IPS DF 6.9 (cell line): ENCODE measurements at places on chromosomes 7 and 10.
A peak's percentile ranks its signal among the peaks of the same experiment; 100 is the strongest.

GRCh38 chr7:29573567-29573966, 9.9 kb downstream of the PRR15 start:
- no peak for DNase-seq
- no peaks in the 10 kb centered on the region for H3K4me1 ChIP-seq
- H3K4me3 ChIP-seq: no peak overlapping the region

DNA sequence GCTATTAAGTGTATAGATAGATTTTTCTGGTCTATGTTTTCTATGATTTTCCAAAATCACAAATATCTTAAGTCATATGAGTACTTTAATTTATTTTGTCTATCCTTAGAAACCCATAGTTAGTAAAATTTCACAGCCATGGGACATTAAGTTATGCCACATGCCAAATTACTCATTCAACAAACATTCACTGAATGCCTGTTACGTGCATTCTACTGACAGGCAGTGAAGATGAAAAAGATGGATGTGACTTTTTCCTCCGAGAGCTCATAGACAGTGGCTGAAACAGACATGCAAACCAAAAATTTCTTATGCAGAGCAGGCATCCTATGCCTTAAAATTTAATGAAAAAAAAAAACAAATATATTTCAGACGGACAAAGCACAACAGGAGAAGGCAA, 84.9 kb downstream of the CHRM2 start:
- no peaks in the 10 kb centered on the region for H3K4me1 ChIP-seq
- no peak overlapping the region for H3K27ac ChIP-seq
- no peak overlapping the region for H3K4me3 ChIP-seq
- no peaks in the 10 kb centered on the region for H3K36me3 ChIP-seq

- no peaks in the 10 kb centered on the region for H3K27me3 ChIP-seq
- no peaks in the 10 kb centered on the region for H3K4me1 ChIP-seq
- H3K27ac ChIP-seq: no peak overlapping the region
- H3K4me3 ChIP-seq: no peak overlapping the region
These were observed 198.8 kb downstream of the BMPER start for GRCh38 chr7:34104115-34104514.

- H3K27ac ChIP-seq: no peak overlapping the region
- H3K36me3 ChIP-seq: no peaks in the 10 kb centered on the region
- DNase-seq: no peak
- H3K4me3 ChIP-seq: no peak overlapping the region
- H3K27me3 ChIP-seq: no peaks in the 10 kb centered on the region
- no peaks in the 10 kb centered on the region for H3K4me1 ChIP-seq
These were observed 123.6 kb downstream of the RNF32 start for GRCh38 chr7:156764016-156764669.

DNA sequence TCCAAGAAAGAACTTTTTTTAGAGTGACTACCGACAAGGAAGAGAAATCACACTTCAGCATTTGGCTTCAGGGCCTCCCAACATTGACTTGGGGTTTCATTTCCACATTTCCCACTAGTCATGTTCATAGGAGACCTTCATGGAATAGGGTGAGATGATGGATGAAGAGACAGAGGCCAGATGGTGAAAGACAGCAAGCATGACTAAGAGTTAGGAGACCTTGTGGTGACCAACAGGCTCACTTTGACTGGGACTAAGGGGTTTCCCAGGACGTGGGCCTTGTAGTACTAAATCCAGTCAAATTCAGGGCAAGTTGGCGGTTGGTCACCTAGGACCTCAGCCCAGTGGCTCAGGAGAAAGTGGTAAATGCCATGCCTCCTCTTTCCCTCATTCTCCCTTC, 3.0 kb upstream of the GIMAP5 start:
- no peak overlapping the region for H3K4me3 ChIP-seq
- no peak overlapping the region for H3K27ac ChIP-seq
- DNase-seq: no peak
- no peaks in the 10 kb centered on the region for H3K36me3 ChIP-seq

GRCh38 chr7:96217147-96217546, 104.8 kb downstream of the SLC25A13 start:
- no peak overlapping the region for H3K4me3 ChIP-seq
- H3K27me3 ChIP-seq: no peaks in the 10 kb centered on the region
- H3K4me1 ChIP-seq: peaks cover 2% of the 10 kb centered on the region
- DNase-seq: no peak
- no peaks in the 10 kb centered on the region for H3K36me3 ChIP-seq

DNA sequence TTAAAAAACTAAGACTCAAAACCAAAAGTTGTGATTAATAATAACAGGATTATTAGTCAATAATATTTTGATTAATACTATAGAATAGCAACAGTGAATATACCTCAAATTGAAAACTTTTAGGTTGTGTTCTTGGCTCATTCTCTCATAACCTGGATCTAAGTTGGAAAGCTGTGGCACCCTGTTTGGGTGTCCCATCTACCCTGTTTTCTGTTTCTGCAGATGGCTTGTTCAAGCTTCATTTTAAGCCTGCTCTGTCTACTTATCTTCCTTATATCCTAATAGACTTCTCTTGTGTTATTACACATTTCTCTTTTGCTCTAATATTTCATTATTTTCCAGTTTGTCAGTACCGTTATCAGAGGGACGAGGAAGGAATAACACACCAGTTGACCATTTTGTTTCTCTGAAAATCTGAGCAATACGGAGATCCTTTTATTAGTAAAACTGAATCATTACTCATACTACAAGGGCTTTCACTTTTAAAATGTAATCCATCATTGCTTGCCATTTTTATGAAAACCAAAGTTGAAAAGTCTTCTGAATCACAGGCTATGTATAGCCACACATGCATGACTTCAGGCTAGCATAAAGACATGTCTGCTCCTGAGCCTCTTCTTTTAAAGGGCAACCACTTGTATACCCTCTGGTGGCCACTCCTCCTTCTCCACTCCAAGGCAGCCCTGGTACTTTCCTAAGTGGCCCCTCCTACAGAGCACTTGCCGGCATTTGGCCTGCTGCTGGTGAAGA, 22.3 kb downstream of the COX15 start:
- no peaks in the 10 kb centered on the region for H3K4me1 ChIP-seq
- H3K27me3 ChIP-seq: no peaks in the 10 kb centered on the region
- peak; percentile 0 for DNase-seq
- no peak overlapping the region for H3K4me3 ChIP-seq
- H3K27ac ChIP-seq: no peak overlapping the region
- H3K36me3 ChIP-seq: no peaks in the 10 kb centered on the region; the same call in 1 of the 2 replicates

DNA sequence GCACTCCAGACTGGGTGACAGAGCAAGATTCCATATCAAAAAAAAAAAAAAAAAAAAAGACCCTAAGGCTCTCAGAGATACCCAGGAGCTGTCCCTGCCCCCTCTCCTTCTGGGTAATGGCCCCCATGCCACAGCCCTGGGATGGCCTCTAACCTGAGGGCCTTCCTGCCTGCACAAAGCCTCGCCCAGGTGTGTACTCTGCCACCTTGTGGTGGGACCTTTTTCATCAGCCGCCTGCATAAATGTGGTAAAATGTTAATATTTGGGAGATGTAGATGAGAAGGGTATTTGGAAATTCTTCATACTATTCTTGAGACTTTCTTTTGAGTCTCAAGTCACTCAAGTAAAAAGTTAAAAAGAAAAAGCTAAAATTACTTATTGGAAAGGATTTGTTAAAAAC, 46.3 kb upstream of the RNF216 start:
- H3K27me3 ChIP-seq: no peaks in the 10 kb centered on the region
- H3K4me3 ChIP-seq: no peak overlapping the region
- 0 out of 2 replicates have a peak, but pooled peaks cover 2% of the 10 kb centered on the region for H3K4me1 ChIP-seq
